ENCODE measurements at places on chromosomes 7 and 10. TPM values are rescaled to one million over a fixed set of nuclear protein-coding genes. Genes with fewer than 3 reads are reported as not detected.
A peak's percentile ranks its signal among the peaks of the same experiment; 100 is the strongest.

DNA sequence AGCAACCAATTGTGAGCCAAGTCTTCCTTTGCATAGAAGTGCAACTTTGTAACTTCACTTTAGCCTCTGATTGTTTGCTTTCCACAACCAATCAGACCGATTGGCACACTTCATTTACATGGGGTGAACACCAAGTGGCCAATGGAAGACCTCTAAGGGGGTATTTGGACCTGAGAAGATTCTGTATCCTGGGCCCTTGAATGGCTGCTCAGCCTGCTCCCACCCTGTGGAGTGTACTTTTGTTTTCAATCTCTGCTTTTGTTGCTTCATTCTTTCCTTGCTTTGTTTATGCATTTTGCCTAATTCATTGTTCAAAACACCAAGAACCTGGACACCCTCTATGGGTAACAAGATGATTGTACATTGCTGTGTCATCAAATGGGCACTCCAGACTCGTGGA is 385.7 kb upstream of the NRP1 start:
- no peak for DNase-seq
- H3K27me3 ChIP-seq, result no peaks in the 10 kb centered on the region
- no peaks in the 10 kb centered on the region for H3K36me3 ChIP-seq
- no peak overlapping the region for H3K4me3 ChIP-seq

The HMX3 gene
- total RNA-seq, result not detected

DNA sequence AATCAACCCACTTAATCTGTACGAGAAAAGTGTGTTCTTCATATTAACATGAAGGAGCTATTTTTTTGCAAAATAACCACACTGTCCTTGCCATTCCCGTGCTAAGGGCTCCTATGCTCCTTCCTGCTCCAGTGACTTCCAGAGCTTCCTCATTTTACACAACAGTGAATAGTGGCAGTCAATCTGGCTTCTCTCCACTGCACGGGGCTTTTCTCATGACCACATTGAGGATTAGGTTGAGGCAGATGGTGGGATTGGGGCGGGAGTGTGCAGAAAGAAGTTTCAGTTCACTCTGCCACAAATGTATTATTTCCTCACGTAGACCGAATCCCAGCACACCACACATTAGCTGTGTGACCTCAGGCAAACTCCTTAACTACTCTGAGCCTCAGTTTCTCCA is 235.1 kb downstream of the ARHGAP12 start:
- no peak overlapping the region for H3K27ac ChIP-seq
- H3K4me1 ChIP-seq, result peaks cover 13% of the 10 kb centered on the region
- no peak for DNase-seq
- H3K27me3 ChIP-seq, result no peaks in the 10 kb centered on the region
- no peaks in the 10 kb centered on the region for H3K36me3 ChIP-seq

The SPDYE16 gene
- 0.28 TPM for total RNA-seq

DNA sequence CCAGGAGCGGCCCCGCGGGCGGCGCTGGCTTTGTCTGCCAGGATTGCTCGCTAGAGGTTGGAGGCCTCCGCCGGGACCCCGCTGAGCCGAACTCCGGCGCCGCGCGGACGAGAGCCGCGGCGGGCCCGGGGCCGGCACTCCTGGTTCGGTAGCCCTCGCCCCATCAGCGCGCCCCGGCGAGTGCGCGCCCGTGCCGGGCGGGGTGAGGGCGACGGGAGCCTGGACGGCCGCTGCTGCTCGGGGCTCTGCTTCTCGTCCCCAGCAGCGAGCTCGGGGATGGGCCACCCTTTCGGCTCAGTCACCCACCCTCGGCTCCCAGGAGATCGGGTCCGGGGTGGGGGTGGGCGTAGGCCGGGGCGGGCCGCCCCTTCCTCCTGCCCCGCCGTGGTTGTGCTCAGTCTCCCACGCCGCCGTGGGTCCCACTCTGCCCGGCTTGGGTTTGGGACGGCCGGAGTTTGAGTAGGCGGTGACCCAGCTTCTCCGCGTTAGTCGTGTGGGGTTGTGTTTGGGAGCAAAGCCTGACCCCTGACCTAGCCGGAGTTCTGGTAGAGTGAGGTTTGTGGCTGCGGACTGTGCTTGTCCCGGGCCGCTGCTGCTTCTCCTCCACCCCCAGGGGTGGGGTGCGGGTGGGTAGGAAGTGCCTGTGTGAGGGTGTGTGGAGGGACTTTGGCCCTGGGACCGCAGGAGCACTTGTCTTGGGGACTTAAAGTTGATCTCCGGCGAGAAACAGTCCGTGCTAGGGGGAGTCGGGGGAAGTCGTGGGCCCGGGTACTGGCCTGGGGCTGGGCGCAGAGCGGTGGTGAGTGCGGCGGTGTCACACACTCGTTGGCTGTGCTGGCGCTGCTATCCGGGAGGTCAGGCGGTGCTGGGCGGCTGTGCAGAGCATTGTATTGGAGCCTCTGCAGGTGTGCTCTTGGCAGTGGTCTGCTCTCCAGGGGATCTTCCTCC is 677 bp downstream of the TSPAN14 start:
- H3K36me3 ChIP-seq, result no peaks in the 10 kb centered on the region
- DNase-seq, result no peak
- no peaks in the 10 kb centered on the region for H3K27me3 ChIP-seq

- H3K27ac ChIP-seq, result no peak overlapping the region
- H3K27me3 ChIP-seq, result no peaks in the 10 kb centered on the region
- H3K4me1 ChIP-seq, result no peaks in the 10 kb centered on the region
- no peaks in the 10 kb centered on the region for H3K36me3 ChIP-seq
Observed at GRCh38 chr7:20424500-20424899, 93.8 kb downstream of the ITGB8 start.

- no peaks in the 10 kb centered on the region for H3K36me3 ChIP-seq
- H3K27me3 ChIP-seq, result no peaks in the 10 kb centered on the region
- peak overlapping the region; percentile 97 for H3K27ac ChIP-seq
- H3K4me1 ChIP-seq, result peaks cover 30% of the 10 kb centered on the region
- peak overlapping the region; percentile 87 for H3K4me3 ChIP-seq
Observed at GRCh38 chr7:129053938-129054437, 923 bp downstream of the TNPO3 start.
